ENCODE measurements at places on chromosomes 13 and 19. TPM values are rescaled to one million over a fixed set of nuclear protein-coding genes. Genes with fewer than 3 reads are reported as not detected.

The DAND5 gene
- 0.34 TPM for total RNA-seq

The KIR3DL1 gene
- total RNA-seq, result not detected

The NEK3 gene
- total RNA-seq, result 23.4 TPM

The ZNF580 gene
- total RNA-seq, result 1.5 TPM

The RCBTB2 gene
- 26.0 TPM for total RNA-seq

The KCNJ14 gene
- 0.26 TPM for total RNA-seq

The DCLK1 gene
- 12.7 TPM for total RNA-seq

The OR4F17 gene
- not detected for total RNA-seq

The SIGLEC8 gene
- total RNA-seq, result not detected

The FCER2 gene
- total RNA-seq, result not detected

The MEIOSIN gene
- total RNA-seq, result not detected

The OR7G3 gene
- not detected for total RNA-seq

The RXFP2 gene
- total RNA-seq, result not detected

The ZNF665 gene
- 2.5 TPM for total RNA-seq

The TGFBR3L gene
- not detected for total RNA-seq

The ERICH6B gene
- total RNA-seq, result not detected

The FAM216B gene
- not detected for total RNA-seq

The DIRAS1 gene
- 0.33 TPM for total RNA-seq

The MAMSTR gene
- 0.09 TPM for total RNA-seq

The PSG6 gene
- not detected for total RNA-seq

The UBE2L5 gene
- not detected for total RNA-seq

The TBXA2R gene
- total RNA-seq, result 2.6 TPM

The ZNF266 gene
- 13.8 TPM for total RNA-seq

The RNF113B gene
- total RNA-seq, result not detected

The ZNF579 gene
- 1.8 TPM for total RNA-seq

The CD209 gene
- 0.11 TPM for total RNA-seq

The ARHGEF7 gene
- total RNA-seq, result 325 TPM

The KLK13 gene
- total RNA-seq, result not detected

The GAPDHS gene
- not detected for total RNA-seq

The SIGLEC10 gene
- not detected for total RNA-seq

The CACNG8 gene
- total RNA-seq, result 0.17 TPM

The KIR2DL3 gene
- total RNA-seq, result not detected

The CYP2S1 gene
- 0.11 TPM for total RNA-seq

The NCR1 gene
- total RNA-seq, result not detected

The PRX gene
- 1.5 TPM for total RNA-seq
